ENCODE measurements at places on chromosomes 1 and 21. TPM values are rescaled to one million over a fixed set of nuclear protein-coding genes. Genes with fewer than 3 reads are reported as not detected.

The CDA gene
- 35.1 TPM for total RNA-seq

The NTRK1 gene
- not detected for total RNA-seq

The LRRC71 gene
- total RNA-seq = 0.24 TPM

The HAO2 gene
- not detected for total RNA-seq

The EXOSC10 gene
- 36.9 TPM for total RNA-seq

The ARHGEF16 gene
- total RNA-seq = 6.0 TPM

The SLAMF9 gene
- total RNA-seq = 0.45 TPM

The TDRD5 gene
- total RNA-seq = not detected

The SPRR5 gene
- not detected for total RNA-seq

The GNAT2 gene
- total RNA-seq = not detected

The ITGB2 gene
- 1.0 TPM for total RNA-seq

The LHX4 gene
- total RNA-seq = 0.32 TPM

The LDLRAD1 gene
- total RNA-seq = not detected

The TNNT2 gene
- total RNA-seq = not detected

The ECM1 gene
- total RNA-seq = 1.8 TPM

The CNR2 gene
- total RNA-seq = not detected

The C1orf226 gene
- 0.91 TPM for total RNA-seq

The MARK1 gene
- total RNA-seq = 0.22 TPM

The CD164L2 gene
- not detected for total RNA-seq

The ASCL5 gene
- 0.27 TPM for total RNA-seq

The A3GALT2 gene
- total RNA-seq = not detected

The KCNC4 gene
- 2.4 TPM for total RNA-seq

The VANGL2 gene
- 0.95 TPM for total RNA-seq

The JAM2 gene
- total RNA-seq = not detected

The CHIT1 gene
- total RNA-seq = not detected

The FCRL2 gene
- total RNA-seq = not detected

All from A549 treated with ZK216348 at 1 μM for 4 hours (cell line).